ENCODE measurements at places on chromosomes 1 and 21.

DNA sequence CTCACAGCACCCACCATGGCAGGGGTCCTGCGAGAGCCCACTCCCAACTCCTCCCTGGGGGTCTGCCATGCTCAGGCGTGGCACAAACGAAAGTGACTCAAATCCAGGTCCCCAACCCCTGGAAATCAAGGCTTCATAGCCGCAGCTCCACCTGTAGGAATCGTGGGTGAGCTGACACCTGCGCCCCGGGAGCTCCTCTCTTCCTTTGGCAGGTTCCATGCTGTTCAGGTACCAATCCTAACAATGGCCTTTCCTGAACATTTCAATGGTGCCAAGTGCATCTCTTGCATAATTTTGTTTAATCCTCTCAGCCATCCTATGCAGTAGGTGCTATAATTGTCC, 28.9 kb upstream of the NPPB start:
- DNase-seq = no peak

DNA sequence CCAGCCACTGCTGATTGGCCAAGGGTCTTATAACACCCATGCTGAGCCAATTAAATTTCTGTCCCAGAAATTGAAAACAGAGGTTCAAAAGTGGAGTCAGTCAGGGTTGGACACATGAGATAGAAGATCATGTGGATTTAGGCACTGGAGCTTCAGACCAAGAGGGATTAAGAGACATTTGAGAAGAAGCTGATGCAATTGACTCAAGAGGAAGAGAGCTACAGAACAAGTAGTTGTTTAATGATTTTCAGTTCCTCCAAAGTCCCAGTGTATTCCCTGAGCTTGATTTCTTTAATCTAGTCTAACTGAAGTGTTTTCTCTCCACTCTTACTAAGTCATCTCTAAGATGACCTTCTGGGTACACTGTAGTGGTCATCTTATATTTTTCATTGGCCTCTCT, 227.1 kb downstream of the DUSP10 start:
- DNase-seq = no peak

GRCh38 chr1:228862542-228863505, 127.5 kb downstream of the RHOU start:
- DNase-seq = no peak

- no peak for DNase-seq
Observed at GRCh38 chr21:37100316-37100715, 27.3 kb downstream of the TTC3 start.

GRCh38 chr1:112244131-112244530, 151.9 kb upstream of the CTTNBP2NL start:
- DNase-seq = no peak

GRCh38 chr1:64291931-64292330, 88.5 kb downstream of the UBE2U start:
- DNase-seq = no peak

- DNase-seq = no peak
Observed at GRCh38 chr1:183553331-183553730, 36.9 kb downstream of the NCF2 start.

DNA sequence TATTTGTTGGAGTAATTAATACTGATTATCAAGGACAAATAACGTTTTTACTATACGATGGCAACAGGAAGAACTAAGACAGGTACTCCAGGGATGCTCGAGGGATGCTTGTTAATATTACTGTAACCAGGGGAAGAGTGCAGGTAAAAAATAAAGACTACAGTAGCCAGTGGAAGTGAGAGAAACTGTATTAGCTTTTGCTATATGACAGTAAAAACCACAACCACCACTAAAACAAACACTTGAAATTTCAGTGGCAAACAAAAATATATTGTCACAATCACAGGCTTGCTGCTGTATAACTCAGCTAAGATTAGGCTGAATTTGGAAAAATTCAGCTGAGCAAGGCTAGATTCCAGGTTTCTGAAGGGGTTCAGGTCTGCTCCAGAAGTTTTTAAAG, 812.6 kb upstream of the ADGRL4 start:
- no peak for DNase-seq

DNA sequence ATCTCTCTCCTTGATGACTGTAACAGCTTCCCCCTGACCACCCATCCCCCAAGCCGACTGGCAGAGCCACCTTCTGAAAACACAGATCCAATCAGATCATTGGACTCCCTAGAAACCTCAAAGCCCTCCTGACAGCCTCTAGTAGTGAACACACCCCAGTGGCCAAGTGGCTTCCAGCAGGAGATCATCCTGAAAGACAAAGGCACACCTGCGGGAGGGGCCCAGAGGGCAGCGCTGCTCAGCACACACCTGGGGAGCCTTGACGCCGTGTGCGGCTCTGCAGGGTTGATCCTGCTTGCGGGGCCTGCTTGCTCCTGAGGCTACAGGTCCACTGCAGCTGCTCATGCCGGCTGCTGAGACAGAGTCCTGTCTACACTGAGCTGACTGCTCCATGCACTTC, 41.5 kb downstream of the SLC66A1 start:
- DNase-seq = no peak

DNA sequence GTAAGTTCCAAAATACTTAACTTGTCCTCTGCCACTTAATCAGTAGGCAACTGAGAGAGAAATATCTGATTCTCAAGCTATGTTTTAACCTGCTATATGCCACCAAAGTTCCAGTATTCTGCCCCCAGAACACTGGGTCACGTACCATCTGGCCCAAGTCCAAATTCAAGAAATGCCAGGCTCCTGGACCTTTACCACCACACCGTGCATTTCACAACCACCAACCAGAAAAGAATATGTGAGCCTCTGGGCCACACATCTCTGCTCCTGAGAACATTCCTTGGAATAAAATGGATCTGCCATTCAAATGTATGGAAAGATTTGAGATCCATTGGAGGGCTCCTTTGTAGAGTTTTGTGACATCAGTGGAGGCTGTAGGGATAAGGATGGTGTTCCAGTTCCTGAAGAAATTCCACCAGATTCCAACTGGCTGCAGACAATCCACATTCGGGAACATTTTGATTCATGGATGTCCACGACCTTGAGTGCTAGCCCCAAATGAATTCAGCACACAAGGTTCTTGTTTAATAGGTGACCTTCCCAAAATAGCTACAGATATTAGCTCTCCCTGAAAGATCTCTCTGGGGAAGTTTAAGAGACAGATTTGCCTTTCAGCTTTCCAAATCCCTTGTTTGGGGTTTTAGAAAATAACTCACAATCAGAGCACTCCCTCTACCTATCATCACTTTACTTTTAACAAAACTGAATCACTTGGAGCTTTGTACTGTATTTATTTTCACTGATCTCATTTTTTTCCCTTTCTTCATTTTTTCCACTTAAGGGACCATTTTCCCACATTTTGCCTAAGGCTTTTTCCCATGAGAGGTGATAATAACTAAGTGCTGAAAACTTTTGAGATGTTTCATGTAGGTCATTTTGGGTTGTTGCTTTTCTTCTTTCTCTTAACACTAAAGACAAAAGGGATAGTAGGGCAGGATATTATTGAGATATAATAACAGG, 128.4 kb upstream of the ZC3H11B start:
- DNase-seq = no peak

- no peak for DNase-seq
Observed at GRCh38 chr1:61852670-61853015, 110.4 kb downstream of the PATJ start.

DNA sequence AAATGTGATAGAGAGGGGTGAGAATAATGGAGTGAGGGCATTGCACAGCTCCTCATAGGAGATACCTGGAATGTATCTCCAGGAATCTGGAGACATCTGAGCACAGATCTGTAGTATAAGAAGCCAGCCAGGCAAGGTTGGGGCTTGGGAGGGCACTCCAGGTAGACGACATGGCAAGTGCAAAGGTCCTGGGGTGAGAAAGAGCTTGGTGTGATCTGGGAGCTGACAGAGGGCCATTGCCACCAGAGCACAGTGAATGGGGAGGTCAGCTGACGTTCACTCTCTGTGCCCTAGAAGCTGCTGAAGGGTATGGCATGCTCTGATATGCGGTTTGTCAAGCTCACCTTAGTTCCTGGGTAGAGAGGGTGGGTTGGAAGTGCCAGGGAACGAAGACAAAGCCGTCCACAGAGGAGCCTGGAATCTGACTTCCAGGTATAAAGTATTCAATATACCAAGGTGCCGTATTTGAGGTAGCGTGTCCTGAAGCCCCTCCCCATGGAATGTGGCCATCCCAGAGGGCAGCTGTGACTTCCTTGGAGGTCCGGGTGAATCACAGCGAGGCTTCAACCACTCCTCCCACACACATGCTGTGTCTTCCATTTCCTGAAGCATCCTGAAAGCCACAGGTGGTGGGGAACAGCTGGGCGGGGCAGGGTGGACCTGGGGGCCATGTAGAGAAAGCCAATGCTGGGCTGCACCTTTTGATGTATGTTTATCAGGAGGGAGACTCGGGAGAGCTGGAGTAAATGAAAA, 182.7 kb upstream of the KLHDC7A start:
- DNase-seq = no peak

DNA sequence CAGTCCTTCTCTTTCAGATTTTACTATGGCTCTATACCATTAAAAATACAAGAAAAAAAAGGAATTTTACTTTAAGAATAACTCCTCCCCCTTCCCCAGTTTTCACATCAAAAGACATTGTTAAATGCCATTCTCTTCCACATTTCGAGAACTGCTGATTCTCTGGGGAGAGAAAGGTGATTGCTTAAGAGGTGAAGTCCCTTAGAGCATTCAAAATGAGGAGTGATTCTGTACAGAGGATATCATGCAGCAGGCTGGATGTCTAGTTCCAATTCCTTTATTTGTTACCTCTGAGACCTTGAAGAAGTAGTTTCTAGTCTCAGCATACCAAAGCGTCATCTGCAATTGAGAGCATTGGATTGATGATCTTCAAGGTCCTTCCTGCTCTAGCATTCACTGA, 46.9 kb downstream of the FMO3 start:
- no peak for DNase-seq

All from small intestine (tissue), 16 donors.